Astrocyte (in vitro differentiated cells and primary cell): ENCODE measurements at places on chromosomes 1 and 21. TPM values are rescaled to one million over a fixed set of nuclear protein-coding genes. Genes with fewer than 3 reads are reported as not detected.

GRCh38 chr1:30300669-30301068 is 422.7 kb downstream of the MATN1 start:
- DNase-seq, result no peak

- peak; percentile 38 for DNase-seq
These were observed 5.9 kb downstream of the KIAA2013 start for GRCh38 chr1:11920239-11920903.

GRCh38 chr1:109906160-109906838 is 4.3 kb upstream of the CSF1 start:
- DNase-seq, result no peak

DNA sequence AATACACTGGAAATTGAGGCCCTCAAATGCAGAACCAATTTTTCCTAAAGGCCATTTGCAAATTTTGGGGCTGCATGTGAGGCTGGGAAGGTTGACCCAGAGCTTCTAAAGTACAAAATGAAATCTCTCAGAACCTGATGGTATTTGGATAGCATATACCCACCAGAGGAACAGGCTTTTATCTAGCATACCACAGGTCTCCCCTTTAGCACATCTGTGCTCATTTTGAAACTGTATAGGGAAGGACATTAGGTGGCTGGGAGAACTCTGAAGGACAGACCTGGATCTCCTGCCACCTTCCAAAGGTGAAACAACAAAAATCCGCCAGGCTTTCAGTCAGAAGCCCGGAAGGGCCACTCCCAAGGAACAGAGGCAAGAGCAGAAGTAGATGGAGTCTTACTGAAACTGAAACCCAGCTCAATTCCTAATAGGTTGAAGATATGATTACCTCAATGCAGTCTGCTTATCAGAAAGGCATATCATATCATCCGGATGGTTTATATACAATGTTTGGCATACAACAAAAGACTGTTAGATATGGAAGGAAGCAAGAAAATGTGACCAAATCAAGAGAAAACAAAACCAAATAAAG is 11.6 kb downstream of the CD55 start:
- no peak for DNase-seq

DNA sequence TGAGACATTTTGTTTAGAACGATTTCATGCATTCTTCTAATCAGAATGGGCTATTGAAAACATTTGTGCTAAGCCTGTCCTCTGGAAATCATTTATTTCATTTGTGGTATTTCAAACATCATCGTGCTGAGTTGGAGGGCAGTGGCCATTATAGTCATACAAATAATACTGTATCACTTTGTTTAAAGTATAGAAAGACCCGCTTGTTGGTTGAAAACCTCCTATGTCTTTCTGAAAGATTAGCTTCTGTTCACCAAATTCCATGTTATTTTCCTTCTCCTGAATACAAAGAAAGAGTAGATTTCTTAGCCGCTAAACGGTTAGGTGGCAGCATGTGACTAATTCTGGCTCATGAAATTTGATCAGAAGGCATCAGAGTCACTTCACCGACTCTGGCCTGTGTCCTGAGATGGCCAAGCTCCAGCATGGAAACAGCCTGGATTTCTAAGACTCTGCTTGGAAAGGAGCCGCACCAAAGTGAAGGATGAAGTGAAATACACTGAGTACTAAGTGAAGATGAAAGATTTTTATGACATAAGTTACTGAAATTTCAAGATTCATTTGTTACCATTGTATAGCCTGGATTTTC is 355.1 kb downstream of the USP25 start:
- DNase-seq, result peak; percentile 84

- no peak for DNase-seq
These were observed 29.3 kb downstream of the ERG start for GRCh38 chr21:38468989-38469388.

Gene TENT5C
- 0.70 and 0.77 TPM in 2 replicates for total RNA-seq

- DNase-seq, result peak; percentile 52
These were observed 110.8 kb upstream of the KAZN start for GRCh38 chr1:14487671-14488070.

DNA sequence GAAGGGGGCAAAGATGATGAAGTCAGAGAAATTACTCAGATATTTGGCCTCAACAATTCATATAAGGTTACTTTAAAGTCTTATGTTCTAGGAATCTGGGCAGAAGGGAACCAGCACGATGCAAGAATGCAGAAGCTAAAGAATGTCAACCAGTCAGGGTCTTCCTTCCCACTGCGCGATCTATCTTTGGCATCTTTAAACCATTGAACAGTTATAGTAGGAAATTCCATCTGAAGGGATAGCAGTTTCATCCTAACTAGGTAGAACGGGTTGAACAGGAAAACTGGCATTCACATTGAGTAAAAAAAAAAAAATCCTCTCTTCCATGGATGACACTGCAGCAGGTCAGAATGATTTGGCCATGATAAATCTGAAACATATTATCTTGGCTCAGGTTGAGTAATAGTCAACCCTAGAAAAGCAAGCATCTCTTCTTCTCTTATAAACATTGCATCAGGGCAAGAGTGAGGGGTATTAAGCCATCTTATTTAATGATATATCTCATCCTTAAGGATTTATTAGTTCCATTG is 6.3 kb downstream of the CRCT1 start:
- DNase-seq, result no peak

Gene LHX8
- total RNA-seq, result 0.48 and 0.52 TPM in 2 replicates

- peak; percentile 15 for DNase-seq
These were observed 112.3 kb upstream of the TRABD2B start for GRCh38 chr1:48109390-48110013.

Gene PRR9
- 0.52 and 0.55 TPM in 2 replicates for total RNA-seq

Gene TMEM200B
- total RNA-seq, result 3.6 and 4.7 TPM in 2 replicates

GRCh38 chr1:17875171-17875881 is 120.2 kb downstream of the ACTL8 start:
- DNase-seq, result peak; percentile 69

Gene SCP2
- 89.8 and 93.2 TPM in 2 replicates for total RNA-seq

GRCh38 chr1:248421384-248421783 is 18.5 kb downstream of the OR2T1 start:
- peak; percentile 4 for DNase-seq

Gene GPR153
- 3.0 and 3.7 TPM in 2 replicates for total RNA-seq

DNA sequence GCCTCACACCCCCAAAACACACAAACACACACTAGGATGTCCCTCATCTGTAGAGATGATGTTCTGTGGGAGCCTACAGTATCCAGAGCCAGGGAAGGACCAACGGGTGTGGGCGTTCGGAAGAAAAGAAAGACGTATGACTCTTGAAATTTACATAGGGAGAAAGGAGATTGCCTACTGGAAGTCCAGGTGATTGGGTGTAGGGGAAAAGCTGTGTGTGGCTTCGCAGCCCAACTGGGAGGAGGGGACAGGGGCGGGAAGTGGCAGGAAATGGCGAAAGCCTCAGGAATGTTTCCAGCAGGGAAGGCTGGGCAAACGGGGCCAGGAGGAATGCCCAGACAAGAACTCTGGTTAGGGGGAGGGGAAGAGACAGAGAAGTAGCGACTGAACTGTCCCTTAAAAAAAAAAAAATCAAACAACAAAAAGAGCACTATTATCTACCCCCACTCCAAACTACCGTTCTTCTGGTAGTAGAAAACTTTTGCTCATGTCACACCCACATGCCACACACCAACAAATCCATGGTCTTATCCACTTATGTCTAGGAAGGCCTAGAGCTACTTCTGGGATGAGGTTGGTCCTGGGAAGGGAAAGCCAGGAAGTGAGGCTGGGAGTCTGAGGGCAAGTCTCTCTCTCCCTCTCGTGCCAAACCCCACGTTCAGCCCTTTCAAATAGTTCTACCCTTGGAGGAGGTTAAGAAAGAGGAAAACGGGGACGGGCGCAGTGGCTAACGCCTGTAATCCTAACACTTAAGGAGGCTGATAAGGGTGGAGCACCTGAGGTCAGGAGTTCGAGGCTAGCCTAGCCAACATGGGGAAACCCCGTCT is 1.8 kb upstream of the CKS1B start:
- peak; percentile 97 for DNase-seq

GRCh38 chr1:70042090-70042731 is 163.2 kb downstream of the LRRC40 start:
- DNase-seq, result peak; percentile 32

DNA sequence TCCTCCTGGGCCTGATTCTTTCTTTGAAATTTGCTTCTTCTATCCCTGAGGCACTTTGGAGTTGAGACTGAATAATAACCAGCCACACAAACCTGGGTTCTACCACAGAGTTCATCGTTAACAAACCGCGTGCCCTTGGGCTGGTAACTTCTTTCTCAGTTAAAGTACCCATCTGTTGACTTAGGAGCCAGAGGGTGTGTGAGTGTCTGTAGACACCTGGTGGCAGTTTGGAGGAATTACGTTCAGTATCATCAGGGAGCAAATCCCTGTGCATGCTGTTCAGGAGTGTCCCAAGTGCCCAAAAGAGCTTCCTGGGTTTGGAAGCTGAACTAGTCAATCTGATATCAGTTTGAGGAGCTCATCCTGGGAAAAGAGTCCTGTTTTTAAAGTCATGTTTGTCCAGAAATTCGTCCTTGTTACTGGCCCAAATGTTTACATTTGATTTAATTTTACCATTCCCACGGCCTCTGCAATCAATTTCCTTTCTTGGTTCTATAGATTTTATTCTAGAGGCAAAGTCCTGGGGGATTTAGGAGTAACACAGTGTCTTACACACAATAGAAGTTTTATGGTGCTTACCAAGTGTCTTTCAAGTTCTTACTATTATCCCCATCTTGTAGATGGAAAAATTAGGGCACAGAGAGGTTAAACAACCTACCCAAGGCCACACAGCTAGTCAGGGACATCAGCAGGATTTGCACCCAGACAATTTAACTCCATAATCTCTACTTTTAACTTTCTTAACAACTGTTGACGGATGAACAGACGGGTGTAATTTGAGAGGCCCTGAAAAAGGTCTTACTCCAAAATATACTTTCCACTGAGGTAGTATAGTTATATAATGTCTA is 26.7 kb upstream of the RPTN start:
- DNase-seq, result peak; percentile 54

- DNase-seq, result no peak
These were observed 467.6 kb upstream of the ZRANB2 start for GRCh38 chr1:71548398-71548890.

Gene CYP2J2
- 1.8 TPM in 2 replicates for total RNA-seq

Gene AADACL4
- total RNA-seq, result not detected in 2 replicates

Gene CHTOP
- 46.7 and 56.4 TPM in 2 replicates for total RNA-seq

- DNase-seq, result peak; percentile 52
These were observed 298.9 kb downstream of the DPYD start for GRCh38 chr1:97621955-97622354.

Gene GUCA2A
- not detected in 2 replicates for total RNA-seq

DNA sequence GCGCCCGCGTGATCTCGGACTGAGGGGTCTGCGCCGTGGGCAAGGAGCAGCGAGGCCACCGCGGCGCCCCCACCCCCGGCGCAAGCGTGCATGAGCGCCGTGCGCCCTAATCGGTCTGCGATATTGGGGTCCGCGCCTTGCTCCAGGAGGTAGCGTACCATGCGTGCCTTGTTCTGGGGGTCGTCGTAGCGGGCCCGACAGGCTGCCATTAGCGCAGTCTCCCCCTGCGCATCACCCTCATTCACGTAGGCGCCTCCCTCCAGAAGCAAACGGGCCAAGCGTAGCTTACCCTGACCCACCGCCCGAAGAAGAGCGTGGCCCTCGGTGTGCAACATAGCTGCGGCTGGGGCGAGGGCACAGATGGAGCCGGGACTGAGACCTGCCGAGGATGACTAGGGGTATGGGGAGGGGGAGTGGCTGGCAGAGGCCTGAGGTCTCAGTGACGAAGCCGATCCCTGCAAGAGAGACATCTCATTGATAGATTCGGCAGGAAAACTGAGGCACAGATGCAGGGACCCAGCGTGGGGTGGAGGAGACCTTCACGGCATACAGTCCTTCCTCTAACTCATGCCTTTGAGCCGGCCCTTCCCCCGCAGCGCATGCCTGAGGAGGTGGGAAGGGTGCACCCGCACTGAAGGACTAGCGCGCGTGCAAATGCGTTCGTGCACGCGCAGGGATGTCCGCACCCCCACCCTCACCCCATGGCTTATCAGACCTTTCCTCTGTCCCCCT is 2.8 kb downstream of the ANKRD34A start:
- DNase-seq, result no peak

DNA sequence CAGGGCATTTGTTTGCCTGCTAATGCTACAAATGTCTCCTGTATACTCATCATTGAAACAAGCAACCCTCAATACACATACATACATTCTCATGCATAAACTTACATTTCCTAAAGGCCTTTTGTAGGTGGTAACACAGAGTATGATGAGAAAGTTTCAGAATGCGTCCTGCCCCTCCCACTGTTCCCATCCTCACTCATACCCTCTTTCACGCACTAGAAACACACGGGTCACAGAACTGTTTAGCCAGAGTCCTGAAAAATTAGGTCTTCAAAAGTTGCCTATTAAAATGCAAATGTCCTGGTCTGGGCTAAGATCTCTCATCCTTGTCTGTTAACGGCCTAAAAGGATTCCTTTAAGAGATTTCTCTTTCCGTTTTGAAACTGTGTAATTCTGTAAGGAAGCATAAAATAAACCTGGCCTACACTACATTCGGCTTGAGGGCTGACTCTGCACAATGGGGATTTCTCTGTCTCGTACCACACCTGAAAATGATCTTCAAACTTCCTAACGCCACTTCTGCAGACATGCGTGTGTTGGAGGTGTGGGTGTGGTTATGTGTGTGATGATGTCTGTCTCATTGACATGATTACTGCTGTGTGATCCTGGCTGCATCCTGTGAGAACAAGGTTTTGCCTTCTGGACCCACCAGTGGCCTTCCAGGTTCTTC is 5.3 kb upstream of the FCER1A start:
- no peak for DNase-seq

Gene IL12RB2
- total RNA-seq, result 0.11 TPM in 1 of 2 replicates, not detected in the other

Gene MYCL
- total RNA-seq, result 3.3 and 3.8 TPM in 2 replicates

- no peak for DNase-seq
These were observed 3.2 kb downstream of the PGLYRP4 start for GRCh38 chr1:153345187-153346076.

GRCh38 chr1:165057956-165058355 is 298.6 kb downstream of the LMX1A start:
- DNase-seq, result no peak

- DNase-seq, result no peak
These were observed 102.8 kb upstream of the ARHGEF16 start for GRCh38 chr1:3351449-3352298.

DNA sequence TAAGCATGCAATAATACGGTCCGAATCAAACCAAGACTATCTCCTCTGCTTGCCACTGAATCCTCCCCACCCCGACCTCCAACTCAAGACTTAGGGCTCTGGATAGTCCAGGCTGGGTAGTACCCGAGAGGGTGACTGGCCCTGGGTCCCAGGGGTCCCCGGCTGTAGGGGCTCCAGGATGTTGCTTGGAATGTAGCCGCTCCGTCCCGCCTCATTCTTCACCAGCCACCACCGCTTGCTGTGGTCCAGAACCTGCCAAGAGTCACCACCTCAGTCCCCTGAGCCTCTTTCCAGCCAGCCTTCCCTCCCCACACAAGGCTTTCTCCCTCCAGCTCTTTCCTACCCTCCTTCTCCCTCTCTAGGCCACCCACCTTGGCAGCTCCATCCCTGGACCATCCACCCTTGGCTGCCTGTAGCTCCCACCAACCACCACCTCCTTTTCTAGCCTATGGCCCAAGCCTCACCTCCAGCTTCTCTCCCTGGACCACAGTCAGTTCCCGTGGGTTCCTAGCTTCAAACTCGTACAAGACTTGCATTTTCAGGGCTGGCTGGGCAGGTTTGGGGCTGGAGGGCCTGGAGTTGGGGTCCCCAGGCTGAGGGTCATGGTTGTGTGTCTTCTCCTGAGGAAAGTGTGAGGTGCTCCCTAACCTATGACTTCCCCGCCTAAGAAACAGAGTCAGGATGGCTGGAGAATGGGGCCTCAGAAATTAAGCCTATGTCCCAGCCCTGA is 10.9 kb upstream of the GSTM3 start:
- DNase-seq, result no peak

GRCh38 chr1:164423136-164423535 is 135.8 kb upstream of the PBX1 start:
- DNase-seq, result peak; percentile 51

Gene PSMD4
- total RNA-seq, result 154 and 171 TPM in 2 replicates

Gene MCOLN3
- 0.41 and 0.75 TPM in 2 replicates for total RNA-seq

GRCh38 chr21:40474513-40474912 is 372.4 kb downstream of the DSCAM start:
- DNase-seq, result no peak
